Glomerular endothelial cell (primary cell): ENCODE measurements at places on chromosomes 16 and 17. TPM values are rescaled to one million over a fixed set of nuclear protein-coding genes. Genes with fewer than 3 reads are reported as not detected.
A peak's percentile ranks its signal among the peaks of the same experiment; 100 is the strongest.

- peak; percentile 78 for DNase-seq
Observed at GRCh38 chr16:27314161-27314723, 468 bp downstream of the IL4R start.

GRCh38 chr17:78715000-78715771 lies 66.9 kb downstream of the CYTH1 start:
- no peak for DNase-seq

GRCh38 chr17:75737133-75737962 lies 16.1 kb downstream of the ITGB4 start:
- no peak for DNase-seq

DNA sequence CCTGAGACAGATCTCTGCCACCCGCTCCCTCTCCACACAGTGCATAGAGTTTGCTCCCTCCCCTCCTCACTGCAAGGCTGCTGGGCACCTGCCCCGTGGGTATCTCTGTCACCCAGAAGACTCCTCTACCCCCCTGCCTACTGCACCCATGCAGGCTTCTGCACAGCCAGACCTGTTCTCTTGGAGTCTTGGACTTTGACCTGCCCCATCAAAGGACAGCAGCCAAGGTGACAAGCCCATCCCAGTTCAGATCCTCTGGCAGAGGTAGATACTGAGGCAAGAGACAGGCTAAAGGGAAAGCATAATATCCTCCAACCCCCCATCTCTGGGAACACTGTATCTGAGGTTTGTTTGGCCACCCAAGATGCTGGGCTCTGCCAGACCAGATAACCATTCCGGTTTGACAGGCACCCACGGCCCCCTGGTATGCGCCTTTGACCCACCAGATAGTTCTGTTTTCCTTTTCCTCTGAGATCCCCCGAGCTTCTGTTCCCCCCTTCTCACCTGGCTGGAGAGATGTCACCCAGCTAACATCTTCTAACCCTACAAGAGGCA lies 239.6 kb downstream of the SOX9 start:
- no peak for DNase-seq

DNA sequence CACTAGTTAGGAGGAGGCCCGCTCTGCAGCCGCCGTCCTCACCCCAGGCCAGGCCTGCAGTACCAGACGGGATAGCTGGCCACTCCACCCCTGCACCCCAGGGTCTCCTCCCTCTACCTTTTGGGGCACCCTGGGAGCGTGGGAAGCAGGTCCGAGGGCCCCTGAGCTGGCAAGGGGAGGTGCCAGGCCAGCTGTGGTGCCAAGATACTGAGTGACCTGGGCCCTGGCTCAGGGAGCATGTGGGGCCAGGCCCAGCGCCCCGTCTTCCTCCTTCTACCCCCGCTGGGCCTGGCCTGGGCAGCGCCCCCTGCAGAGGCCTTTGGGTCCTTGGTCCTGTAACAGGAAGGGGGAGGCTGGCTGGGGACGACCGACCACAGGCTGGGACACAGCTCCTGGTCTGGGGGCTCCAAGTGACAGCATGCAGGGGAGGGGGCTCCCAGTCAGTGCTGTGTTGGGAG lies 13.0 kb downstream of the PAM16 start:
- DNase-seq, result no peak

GRCh38 chr17:80800481-80801391 lies 190.9 kb upstream of the CHMP6 start:
- no peak for DNase-seq

KRTAP3-1 gene
- not detected in 2 replicates for total RNA-seq

GRCh38 chr16:84545114-84545737 lies 40.8 kb upstream of the MEAK7 start:
- no peak for DNase-seq

DNA sequence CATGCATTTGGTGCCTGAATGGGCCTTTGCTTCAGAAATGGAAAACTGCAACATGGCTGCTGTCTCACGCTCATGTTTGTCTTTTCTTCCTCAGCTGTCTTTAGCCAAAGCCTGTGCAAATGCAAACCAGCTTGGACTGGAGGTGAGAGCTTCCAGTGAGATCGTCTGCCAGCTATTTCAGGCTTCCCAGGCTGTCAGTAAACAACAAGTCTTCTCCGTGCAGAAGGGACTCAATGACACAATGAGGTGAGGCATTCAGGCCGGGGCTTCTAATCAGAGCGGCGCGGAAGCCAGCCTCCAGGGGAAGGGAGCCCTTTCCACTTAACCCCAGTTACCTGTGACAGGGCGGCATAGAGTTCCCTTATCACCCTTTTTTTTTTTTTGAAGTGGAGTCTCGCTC lies 14.3 kb downstream of the CCNF start:
- no peak for DNase-seq
